ENCODE measurements at places on chromosomes 7 and 10.
A peak's percentile ranks its signal among the peaks of the same experiment; 100 is the strongest.

- DNase-seq, result no peak
Measured at GRCh38 chr10:72426986-72427385, 72.3 kb upstream of the DNAJB12 start.

GRCh38 chr7:97118306-97118917, 914 bp downstream of the SDHAF3 start:
- peak; percentile 37 for DNase-seq

DNA sequence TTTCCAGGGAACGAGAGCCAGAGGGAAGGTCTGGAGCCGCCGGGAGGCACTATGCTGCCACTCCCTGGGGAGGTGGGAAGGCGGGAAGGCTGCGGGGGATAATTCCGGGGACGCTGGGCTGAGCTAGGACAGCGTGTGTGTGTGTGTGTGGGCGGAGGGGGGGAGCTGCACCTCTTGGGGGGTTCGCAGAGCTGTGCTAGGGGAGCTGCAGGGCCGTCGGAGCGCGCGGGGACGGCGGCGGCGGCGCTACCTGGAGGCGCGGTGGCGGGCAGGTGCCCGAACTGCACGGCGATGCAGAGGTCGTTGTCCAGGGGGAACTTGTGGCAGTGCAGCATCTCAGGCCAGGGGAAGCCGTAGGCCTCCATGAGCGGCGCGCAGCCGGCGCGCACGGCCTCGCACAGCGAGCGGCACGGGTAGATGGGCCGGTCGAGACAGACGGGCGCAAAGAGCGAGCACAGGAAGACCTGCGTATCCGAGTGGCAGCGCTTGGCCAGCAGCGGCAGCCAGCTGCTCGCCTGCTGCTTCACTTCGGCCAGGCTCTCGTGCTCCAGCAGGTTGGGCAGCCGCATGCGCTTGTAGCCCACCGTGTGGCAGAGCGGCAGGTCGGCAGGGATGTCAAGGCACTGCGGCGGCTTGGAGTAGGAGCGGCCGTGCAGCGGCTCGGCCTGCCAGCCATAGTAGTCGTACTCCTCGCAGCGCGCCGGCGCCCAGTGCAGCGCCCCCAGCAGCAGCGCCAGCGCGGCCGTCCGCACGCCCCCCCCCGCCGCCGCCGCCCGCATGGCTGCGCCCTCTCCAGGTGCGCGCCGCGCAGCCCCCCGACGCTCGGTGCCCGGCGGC, 526 bp downstream of the SFRP5 start:
- no peak for DNase-seq

DNA sequence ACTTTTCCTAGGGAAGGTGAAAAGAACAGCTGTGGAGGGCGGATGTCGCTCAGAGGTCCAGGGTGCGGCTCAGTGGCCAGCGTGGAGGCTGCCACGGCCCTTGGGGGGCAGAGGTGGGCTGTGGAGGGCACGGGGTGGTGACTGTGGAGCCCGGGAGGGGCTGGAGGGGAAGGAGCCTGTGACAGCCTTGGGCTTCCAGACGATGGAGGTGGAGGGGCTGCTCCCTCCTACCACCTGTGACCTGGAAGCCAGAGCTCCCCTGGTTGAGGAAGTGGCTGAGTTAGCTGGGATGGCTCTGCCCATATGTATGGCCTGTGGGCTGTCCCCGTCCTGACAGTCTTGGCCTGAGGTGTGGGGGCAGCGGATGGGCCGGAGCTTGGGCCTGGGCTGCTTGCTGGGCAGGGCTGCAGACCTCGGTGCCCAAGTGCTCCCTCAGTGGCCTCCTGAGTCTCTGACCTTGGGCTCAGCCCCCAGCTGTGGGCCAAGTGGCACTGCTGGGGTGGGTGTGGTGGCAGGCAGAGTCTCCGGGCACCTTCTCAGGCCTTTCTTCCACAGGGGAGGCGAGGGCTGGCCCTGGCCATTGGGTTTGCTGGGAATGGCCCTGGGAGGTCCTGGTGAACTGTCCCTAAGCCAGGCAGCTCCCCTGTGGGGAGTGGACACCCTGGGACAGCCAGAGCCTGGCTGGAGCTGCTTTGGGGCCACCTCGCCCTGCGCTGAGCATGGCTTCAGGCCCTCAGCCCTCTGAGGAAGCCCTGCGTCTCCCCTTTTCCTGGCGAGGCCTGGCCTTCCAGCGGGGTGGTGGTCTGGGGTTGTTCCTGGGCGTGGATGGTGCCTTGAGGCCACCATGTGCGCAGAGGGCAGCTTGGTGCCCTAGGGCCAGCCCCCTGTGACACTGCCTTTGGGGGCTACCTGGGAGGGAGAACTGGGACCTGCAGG, 3.9 kb downstream of the BRI3 start:
- DNase-seq, result no peak

DNA sequence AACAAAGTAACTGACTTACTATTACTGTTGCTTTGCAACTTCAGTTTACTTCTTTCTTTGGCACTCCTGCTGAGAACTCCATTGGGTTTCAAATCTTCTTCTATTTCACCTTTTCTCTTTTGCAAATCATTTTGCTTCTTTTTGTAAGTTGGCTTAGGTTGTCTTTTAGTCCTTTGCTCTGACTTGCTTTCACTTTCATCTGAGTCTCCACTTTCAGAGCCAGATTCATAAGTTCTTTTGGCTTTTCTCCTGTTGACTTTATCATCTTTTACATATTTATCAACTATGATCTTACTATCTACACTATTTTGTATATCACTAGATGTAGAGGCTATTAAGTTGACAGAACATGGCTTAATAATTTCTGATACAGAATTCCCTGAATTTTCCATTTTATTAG, 73.4 kb downstream of the NRBF2 start:
- no peak for DNase-seq

- DNase-seq, result no peak
Measured at GRCh38 chr7:135335628-135336139, 102.0 kb downstream of the STRA8 start.

DNA sequence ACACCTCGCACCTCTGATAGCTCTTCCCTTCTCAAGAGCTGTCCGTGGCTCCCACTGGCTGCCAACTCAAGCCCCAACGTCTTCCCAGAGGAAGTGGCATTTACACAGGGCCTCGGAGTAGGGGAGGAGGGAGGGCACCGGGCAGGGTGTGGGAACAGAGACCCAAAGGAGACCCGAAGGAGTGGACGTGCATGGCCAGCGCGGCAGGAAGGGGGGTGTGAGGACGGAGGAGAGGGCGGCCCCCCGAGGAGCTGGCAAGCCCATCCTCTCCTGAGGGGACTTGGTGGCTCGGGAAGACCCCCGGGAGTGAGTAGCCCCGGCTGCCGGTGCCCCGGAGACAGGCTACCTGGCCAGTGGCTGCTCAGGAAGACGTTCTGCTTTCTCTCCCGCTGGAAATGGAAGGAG, 85.9 kb downstream of the FOXL3 start:
- no peak for DNase-seq

- peak; percentile 85 for DNase-seq
Measured at GRCh38 chr7:141671705-141672496, 30.1 kb downstream of the DENND11 start.

- no peak for DNase-seq
Measured at GRCh38 chr7:2278026-2278425, 36.0 kb downstream of the NUDT1 start.

DNA sequence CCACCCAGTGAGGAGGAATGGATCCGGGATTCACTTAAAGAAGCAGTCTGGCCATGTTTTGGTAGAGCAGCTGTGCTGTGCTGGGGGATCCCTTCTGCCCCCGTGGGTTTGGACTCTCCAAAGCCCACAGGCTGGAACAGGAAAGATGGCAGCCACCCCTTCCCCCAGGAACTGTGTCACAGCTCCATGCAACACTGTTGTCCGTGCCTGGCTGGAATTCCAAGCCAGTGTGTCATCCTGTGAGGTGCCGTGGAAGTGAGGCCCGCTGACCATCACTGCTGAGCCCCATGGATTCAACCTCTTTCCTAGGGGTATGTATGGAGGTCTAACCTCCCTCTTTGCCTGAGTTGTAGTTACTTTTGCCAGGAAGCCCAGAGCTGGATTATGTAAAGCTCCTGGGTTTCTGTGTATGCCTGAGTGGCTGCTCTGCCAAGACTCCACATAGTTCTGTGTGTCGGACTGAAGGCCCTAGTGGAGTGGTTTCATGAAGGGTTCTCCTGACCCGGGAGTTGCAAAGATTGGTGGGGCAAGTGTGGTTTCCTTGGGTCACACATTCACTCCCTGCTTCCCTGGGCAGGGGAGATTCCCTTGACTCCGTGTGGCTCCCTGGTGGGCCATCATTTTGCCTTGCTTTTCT, 35.1 kb upstream of the PCGF5 start:
- DNase-seq, result no peak

GRCh38 chr10:124722798-124723783, 21.1 kb downstream of the FAM53B start:
- peak; percentile 11 for DNase-seq

- peak; percentile 26 for DNase-seq
Measured at GRCh38 chr7:129853661-129854268, 99.0 kb downstream of the UBE2H start.

- DNase-seq, result no peak
Measured at GRCh38 chr10:93337309-93337721, 144.8 kb downstream of the MYOF start.

DNA sequence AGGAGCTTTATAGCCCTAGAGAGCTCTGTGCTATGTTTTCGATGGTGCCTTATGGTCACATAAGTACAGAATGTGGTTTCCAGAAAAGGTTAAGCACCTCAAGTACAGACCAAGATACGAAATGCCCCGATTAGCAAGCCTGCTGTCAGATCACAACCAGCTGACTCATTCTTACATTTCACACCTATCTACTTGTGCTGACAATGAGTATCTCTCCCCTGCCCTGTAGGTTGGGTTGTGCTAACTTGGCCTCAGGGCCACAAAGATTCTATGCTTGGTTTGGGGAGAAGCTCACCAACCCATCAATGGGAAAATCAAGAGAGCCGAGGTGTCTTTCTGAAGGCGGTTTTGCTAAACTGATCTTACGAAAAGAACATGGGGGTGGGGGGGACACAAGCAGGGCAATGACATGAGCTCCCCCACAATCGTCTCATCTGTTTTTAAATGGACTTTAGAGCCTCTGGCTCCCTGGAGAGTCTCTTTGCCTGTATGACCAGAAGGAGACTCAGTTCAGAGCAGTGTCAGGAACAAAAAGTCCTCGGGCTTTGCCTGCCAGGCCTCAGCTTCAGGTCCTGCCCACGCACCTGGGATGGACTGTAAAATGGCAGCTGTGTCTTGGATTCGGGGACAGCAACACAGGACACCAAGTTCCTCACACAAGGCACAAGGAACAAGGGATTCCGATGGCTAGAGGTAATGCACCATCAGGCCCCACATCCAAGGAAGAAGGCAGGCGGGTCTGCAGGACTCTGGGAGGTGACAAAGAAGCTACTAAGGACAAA, 55.1 kb downstream of the FAM53B start:
- no peak for DNase-seq

- no peak for DNase-seq
Measured at GRCh38 chr10:86285136-86285790, 81.3 kb downstream of the GRID1 start.

- DNase-seq, result no peak
Measured at GRCh38 chr7:100626055-100626454, 13.7 kb downstream of the MOSPD3 start.

DNA sequence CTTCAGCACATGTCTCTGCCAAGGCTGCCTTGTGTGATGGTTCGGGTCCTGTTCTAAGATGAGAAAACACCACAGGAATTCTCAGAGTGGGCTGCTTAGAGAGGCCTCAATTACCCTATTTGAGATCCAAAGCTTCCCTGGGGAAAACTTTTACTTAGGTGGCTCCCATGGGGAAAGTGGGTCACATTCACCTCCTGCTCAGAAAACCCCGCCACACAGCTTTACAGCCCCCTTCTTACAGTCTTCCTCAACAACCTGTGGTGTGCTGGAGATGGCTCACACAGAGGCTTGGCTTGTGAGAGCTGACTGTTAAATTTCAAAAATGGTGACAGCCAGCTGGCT, 36.6 kb upstream of the KCNIP2 start:
- no peak for DNase-seq

DNA sequence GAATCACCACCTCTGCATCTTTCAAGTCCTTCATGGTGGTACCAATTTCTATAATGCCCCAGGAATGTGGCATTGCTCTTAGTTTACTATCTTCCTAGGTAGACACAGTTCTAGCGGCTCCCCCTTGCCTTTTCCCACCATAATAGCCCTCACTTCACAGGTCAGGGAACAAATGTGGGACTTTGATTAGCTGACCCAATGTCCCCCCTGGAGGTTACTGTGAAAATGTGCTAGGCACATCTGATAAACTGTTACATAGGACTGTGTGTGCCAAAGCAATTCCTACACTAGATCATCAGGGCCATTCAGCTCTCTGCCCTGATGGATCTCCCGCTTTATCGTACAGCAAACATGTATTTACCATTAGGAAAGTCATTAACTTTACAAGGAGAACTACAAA, 94.0 kb downstream of the TWIST1 start:
- no peak for DNase-seq

GRCh38 chr10:89975771-89976170, 274.4 kb downstream of the KIF20B start:
- DNase-seq, result no peak

DNA sequence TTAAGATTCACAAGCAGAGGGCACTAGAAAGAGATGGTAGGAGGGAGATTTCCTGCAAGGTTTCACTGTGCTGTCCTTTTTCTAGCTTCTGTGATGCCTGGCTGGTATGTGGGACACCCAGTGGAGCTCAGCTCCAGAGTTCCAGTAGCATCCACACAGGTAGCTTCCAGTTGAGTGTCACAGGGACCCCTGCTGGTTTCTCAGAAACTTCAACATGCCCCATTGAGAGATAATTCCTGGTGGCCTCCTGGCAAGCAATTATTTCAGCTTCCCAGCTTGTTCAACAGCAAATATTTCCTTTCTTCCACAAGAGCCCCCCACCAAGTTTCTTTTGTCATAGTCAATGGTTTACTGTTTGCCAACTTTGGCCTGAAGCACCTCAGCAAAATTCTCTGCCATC, 858.7 kb downstream of the REEP3 start:
- DNase-seq, result no peak

- DNase-seq, result no peak
Measured at GRCh38 chr7:7264306-7265040, 82.1 kb downstream of the C1GALT1 start.

- DNase-seq, result no peak
Measured at GRCh38 chr7:56188823-56189346, 72.7 kb upstream of the NUPR2 start.

DNA sequence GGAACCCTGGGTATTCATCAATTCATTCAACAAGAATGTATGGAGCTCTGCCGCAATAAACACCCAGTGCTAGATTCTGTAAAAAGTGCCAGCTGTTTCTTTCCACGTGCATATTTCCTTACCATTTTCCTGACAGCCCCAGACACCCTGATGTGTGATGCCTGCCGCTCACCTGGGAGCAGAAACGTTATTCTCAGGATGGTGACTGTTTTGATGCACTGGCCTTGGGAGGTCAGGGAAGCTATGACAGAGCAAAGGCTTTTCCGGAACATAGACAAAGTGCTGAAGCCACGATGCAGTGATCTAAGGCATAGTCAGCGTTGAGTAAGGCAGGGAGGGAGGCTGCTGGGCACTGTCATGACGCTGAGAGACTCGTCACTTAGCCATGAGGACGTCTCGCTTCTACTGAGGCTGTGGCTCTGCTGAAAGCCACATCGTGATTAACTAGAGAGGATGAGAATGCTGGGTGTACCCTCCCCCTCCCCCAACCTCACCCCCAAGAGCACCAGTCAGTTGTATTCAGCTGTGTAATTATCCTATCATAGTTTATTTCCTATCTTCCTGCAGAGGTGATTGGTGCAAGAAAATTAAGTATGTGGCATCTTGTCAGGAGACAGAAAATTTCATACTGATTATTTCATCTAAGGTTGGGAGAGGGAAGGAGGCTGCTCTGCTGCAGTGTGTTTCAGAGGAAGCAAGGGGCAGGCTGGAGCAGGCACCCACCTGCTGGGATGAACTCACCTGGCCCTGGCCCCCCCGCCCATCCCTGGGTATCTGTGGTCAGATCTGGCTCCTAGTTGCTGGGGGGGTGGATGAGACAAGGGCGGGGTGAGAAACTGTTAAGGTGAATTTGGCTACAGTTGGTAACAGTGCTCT, 48.8 kb upstream of the SMNDC1 start:
- DNase-seq, result no peak

Measured in GF-D8 (cell line).